AG10803 (cell line): ENCODE measurements at places on chromosomes 13 and 19.

DNA sequence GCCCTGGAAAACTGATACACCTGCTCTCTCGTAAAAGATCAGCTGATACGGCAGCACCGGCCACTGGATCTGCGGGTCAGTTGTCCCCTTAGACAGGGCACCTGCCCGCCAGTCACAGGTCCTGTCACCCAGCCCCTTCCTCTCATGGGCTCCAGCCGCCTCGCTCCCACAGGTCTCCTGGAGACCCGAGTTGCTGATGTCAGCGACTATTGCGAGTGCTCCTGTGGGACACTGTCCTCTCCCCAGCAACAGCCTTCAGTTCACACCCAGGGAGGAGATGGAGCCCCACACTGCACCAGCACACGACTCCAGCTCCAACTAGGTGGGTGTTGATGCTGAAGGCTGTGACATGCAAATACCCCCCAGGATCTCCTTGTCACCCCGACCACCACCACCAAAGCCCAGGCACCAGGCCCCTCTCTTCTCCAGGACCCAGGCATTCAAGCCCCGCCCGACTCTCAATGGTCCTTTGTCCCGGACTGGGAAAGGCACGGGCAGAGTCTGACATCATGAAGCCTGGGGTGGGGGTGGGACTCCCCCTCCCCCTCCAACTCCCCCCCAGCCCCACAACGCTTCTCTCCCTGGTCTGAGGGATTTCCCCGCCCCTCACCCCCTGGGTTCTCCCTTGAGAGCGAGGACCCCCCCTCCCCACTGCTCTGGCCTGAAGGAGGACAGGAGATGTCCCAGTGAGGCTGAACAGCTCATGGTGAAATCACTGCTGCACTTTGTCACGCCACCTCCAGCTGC, 1.4 kb upstream of the MAG start:
- DNase-seq: no peak

- DNase-seq: peak; percentile 30
Measured at GRCh38 chr19:3125900-3126524, 9.8 kb upstream of the GNA15 start.

GRCh38 chr13:21326155-21327031, 132.7 kb downstream of the ZDHHC20 start:
- peak; percentile 61 for DNase-seq

DNA sequence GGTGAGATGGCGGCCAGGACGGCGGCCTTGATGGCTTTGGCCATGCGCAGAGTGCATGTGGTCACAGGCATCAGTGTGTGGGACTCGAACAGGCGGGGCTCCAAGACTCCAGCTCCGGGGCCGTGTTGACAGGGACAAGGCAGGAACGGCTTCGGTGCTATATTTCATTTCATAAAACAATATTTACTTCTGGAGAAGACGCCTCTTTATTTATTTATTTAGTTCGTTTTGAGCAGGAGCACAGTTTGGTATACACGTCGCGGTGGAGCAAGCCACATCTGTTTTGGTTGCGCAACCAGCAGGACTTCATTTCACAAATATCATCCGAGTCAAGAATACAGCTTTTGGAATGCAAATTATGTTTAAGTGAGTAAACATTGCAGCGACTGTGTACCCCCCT, 166.7 kb upstream of the TSHZ3 start:
- DNase-seq: peak; percentile 61

GRCh38 chr13:30906411-30907051, 460 bp downstream of the MEDAG start:
- no peak for DNase-seq

DNA sequence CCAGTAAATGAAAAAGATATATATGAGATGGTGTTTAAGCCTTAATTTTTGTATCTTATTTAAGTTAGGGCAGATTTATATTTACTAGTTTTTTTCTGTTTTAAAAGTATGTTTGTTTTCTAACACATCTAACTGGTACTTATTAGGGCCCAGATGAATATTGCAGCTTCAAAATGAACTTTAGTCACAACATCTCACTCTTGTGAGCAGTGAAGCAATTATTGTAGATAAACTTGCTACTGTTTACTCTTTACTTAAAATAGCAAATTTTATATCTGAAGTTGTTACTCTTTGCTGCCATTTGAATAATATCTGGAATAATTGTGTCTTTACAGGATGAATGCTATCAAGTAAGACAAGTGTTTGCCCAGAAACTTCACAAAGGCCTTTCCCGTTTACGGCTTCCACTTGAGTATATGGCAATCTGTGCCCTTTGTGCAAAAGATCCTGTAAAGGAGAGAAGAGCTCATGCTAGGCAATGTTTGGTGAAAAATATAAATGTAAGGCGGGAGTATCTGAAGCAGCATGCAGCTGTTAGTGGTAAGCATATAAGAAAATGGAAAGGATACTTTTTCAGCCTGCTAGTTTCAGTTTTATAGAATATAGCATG, 166.8 kb downstream of the PDS5B start:
- no peak for DNase-seq
